ENCODE measurements at places on chromosomes 12 and 14. TPM values are rescaled to one million over a fixed set of nuclear protein-coding genes. Genes with fewer than 3 reads are reported as not detected.

Gene HOXC9
- total RNA-seq = 5.7 TPM

Gene SLC2A14
- total RNA-seq = not detected

Gene LRTM2
- total RNA-seq = not detected

Gene RNFT2
- 2.2 TPM for total RNA-seq

Gene OR4L1
- not detected for total RNA-seq

Gene FAM90A1
- not detected for total RNA-seq

Gene CDC42BPB
- 191 TPM for total RNA-seq

Gene TSHR
- not detected for total RNA-seq

Gene PTPN21
- total RNA-seq = 11.1 TPM

DNA sequence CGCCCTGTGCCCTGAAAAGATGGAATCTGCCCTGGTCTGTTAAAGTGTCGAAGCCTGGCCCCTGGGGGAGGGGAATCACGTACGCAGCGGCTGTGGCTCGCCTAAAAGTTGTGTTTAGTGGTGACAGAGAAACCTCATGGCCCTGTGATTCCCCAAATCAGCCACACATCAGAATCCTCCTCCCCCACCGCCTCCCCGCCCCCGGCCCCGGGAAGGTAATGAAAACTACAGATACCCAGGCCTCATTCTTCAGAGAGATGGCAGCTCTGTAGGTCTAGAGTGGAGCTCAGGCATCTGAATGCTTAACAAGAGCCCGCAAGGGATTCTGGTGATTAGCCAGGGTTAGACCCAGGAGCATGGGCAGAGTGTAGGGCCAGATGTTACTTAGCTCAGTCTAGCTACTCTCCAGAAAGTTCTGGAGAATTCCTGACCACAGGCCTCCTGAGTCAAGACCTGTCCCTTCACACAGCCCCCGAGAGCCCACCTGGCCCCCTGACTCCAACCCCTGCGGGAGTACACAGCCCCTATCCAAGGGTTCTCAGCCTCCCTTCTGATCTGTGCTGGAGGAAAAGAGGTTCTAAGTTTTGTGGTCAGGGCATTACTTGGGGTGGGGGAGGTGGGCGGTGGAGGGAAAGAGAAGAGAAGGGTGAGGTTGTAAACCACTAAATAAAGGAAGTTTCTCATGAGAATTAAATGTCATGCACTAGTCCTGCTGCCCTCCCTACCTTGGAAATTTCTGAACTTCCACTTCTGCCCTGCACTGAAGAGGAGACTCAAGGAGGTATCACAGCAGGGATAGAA, 114.8 kb downstream of the PLXNC1 start:
- no peak for DNase-seq

GRCh38 chr12:30610718-30611117, 85.0 kb downstream of the IPO8 start:
- no peak for DNase-seq

DNA sequence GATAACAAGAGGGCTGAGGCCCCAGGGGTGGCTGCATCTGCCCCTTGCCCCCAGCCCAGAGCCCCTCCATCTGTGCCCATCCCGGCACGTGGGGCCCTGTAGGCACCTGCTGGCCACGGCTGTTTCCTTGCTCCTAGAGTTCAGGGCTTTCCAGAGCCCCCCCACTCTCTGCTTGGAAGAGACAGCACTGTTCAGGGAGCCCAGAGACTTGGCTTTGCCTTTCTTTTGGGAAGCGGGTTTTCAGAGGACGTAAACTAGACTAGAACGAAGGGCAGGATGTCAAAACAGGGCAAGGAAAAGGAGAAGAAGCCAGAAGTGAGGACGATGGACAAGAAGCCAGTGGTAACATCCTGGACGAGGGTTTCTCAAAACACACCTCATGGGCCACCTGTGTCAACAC, 163.3 kb upstream of the LHX5 start:
- no peak for DNase-seq

GRCh38 chr12:28456934-28457710, 266.9 kb downstream of the CCDC91 start:
- DNase-seq = no peak

DNA sequence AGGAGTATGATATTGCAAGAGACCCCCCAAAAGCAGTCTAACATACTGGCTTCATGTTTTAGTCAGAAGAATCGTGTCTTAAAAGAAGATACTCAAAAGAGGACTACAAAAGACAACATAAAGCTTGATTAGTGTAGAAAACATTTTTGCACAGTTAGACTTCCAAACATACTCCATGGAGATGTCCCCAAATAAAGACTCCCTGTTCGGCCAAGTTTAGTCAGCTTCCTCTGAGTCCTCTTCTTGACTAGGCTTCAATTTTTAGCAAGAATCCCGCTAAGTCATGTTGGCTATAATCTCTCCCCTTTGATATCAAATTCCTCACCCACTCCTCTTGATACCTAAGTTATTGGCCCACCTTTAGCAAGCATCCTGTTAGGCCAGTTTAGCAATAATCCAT, 298.0 kb downstream of the RMST start:
- no peak for DNase-seq

DNA sequence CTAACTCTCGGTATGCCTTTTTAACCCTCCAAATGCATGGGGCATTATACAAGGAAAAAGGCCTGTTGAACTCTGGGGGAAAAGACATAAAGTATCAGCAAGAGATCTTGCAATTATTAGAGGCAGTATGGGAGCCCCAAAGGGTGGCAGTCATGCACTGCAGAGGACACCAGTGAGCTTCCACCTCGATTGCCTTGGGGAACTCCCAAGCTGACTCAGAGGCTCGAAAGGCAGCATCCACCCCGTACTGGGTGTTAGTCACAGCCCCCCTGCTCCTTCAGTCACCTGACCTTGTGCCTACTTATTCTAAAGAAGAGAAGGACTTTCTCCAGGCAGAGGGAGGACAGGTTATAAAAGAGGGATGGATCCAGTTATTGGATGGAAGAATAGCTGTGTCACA, 781.4 kb upstream of the TMEM132C start:
- DNase-seq = no peak

DNA sequence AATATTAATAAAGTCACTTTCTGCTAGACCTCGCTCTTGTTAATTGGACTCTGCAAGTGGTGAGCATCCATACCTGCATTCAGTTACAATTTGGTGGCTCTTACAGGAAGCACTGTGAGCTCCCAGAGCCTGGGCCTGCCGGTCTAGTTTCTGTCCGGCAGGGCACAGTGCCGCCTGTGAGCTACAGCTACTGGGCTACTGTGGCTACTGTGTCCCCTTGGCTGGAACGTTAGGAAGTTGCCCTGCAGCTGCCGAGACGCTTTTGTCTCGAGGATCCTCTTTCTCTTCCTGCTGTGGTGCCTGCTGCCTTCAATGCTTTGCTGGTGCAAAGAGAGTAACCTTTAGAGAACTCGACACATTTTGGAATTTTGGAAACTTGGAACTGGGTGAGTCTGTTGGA, 44.6 kb upstream of the PTGDR start:
- DNase-seq = no peak

- DNase-seq = no peak
These were observed 173.5 kb upstream of the HIF1A start for GRCh38 chr14:61521773-61522172.

DNA sequence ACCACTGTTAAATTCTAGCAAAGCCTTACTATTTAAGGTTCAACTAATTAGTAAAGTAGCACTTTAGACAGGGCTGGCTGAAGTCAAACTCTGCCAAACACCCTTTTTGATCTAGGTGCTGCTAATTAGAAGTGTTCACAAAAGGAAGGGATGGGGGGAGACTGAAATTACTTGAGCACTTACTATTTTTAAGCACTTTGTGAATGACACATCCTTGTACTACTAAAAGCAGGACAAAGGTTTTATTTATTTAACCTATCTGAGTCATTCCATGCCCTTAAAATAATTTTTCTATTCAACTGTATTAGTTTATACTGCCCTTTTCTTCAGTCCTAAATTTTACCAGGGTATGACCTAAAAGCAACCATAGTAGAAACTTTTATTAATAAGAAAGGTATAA, 20.1 kb downstream of the MBIP start:
- DNase-seq = no peak

- no peak for DNase-seq
These were observed 57.1 kb downstream of the ZDHHC17 start for GRCh38 chr12:76820888-76821482.

GRCh38 chr12:115467531-115467930, 783.6 kb upstream of the TBX3 start:
- no peak for DNase-seq

DNA sequence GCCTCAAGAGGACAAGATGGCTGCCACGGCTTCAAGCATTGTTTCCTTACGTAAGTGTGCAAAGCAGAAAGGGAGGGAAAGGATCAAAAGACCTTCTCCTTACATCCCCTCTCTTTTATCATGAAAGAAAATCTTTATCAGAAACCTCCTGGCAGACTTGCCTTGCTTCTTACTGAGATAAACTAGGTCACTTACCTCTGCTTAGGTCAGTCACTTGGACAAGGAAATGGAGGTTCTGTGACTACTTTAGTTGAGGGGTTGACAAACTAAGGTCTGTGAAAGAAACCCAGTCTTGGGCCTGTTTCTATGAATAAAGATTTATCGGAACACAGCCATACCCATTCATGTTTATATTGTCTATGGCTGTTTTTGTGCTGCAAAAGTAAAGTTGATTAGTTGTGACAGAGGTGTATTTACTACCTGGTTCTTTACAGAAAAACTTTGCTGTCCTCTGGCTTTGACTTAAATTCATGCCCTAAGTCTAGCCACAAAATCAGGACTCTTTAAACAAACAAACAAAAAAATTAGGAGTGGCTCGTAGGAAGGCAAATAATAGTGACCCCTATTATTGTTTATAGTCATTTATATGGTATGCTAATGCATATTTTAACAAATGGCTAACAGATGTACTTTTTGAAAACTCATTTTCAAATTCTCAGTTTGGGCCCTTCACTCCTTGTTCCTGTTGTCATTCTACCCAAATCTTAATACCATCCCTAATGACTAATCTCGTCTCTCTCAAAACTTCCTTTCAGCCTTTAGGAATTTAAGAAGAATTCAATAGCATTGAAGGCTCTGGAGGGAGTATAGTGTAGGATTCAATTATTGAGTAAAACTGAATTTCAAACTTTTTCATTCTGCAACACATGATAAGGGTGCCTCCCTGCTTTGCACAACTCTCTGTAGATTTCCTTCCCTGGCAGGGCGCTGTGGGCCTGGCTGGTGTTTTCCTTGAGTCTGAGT, 42.0 kb upstream of the ATP2B1 start:
- DNase-seq = no peak

GRCh38 chr12:4438834-4439596, 6.6 kb downstream of the FGF6 start:
- DNase-seq = no peak

DNA sequence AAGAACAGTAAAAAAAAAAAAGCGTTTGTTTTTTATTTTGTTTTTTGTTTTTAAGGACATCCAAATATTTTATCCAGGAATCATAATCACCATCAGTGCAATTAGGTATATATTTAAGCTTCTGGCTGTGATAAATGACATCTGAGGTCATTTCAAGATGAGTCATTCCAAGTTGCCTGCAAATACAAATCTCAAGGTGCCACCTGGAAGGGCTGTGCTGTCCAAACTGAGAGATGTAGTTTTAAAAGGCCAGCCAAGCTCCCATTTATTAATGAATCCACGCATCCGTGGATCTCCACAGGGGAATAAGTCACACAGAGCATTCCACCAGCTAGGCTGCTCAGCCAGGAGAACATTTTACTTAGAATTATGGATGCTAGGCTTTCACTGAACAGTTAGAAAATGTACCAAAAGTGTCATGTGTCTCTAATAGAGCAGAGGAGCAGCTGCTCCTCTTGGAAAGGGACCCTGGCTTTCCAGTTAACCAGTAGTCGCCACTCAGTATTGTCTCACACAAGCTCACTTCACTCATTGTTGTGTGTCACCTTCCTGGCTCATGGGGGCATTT, 1151.4 kb upstream of the TMEM132C start:
- DNase-seq = no peak

GRCh38 chr12:113048716-113049127, 7.8 kb upstream of the DTX1 start:
- no peak for DNase-seq

DNA sequence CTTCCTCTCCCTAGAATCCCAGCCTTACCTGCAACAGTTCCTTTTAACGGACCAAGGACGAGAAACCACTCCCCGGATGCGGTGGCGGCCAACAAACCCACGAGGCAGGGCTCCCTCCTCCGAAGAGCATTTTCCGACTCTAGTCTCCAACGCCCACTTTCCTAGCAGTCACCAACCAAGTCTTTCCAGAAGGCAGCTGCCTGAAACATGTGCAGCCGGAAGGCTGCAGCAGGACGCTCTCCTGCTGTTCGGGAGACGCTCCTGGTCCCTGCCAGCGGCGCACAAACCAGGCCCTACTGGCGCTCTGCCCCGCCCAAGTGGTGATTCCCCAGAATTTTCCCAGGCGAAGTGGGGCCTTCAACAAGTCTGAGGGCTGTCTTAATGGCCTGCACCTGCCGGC, 21.1 kb upstream of the ADAM20 start:
- DNase-seq = no peak

DNA sequence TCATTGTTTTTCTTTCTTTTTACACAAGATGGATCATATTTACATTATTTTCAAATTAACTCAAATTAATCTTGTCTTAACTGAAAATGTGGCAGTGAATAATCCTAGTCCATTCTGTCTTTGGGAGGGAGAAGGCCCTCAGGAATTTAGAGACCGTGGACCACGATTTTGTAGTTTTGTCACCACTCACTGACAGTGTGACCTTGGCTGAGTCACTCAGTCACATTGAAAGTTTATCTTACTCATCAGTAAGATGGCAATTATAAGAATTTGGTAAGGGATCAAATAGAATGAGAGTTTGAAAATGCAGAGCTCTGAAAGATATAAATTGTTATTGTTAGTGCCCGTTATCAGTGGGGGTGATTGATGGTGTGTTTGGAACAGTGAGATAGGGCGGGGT, 16.4 kb downstream of the FOXJ2 start:
- no peak for DNase-seq

GRCh38 chr12:4250691-4251090, 22.9 kb upstream of the CCND2 start:
- DNase-seq = no peak

DNA sequence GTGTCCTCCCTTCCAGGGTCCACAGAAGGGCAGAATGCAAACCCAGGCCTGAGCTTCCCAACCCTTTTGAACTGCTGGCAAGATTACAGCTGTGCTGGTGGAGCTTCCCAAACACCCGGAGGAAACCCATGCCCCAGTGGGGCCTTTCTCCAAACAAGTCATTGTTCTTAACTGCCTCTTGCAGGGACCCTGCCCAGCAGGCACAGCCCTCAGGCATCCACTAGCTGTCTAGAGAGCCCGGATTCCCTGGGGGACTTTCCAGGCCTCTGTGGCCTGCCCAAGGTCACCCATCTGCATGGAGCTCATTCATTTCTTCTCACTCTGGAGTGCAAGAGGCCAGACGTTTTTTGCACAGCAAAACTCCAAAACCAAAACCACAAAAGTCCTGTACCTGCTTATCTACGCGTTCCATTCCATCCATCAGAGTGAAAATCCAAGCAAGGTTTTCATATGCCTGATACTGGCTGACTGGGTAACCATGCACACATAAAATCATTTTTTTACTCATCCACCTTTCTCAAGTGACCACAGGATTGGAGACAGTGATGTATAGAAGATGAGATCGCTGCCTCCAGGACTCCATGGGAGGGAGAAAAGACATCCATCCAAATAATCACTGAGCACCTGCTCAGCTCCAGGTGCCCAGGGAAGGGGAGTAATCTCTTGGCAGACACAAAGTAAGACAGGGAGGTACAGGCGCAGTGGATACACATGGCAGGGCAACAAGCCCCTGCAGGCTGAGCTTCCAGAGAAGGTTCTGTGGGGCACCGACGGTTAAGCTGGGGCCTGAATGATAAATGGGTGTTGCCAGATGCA, 17.2 kb upstream of the BDKRB2 start:
- DNase-seq = no peak

GRCh38 chr12:109948368-109948767, 47.8 kb downstream of the GIT2 start:
- no peak for DNase-seq

GRCh38 chr14:56216626-56217379, 98.6 kb downstream of the PELI2 start:
- no peak for DNase-seq
